ENCODE measurements at places on chromosomes 3 and 15. TPM values are rescaled to one million over a fixed set of nuclear protein-coding genes. Genes with fewer than 3 reads are reported as not detected.

Gene GHSR
- not detected for total RNA-seq

Gene NOX5
- total RNA-seq = not detected

Gene IL17RD
- total RNA-seq = 4.4 TPM

Gene CCDC80
- 32.2 TPM for total RNA-seq

Gene HRG
- not detected for total RNA-seq

Gene C3orf49
- total RNA-seq = not detected

Gene IP6K2
- total RNA-seq = 267 TPM

Gene CHRNA7
- total RNA-seq = 1.6 TPM

Gene CFAP92
- total RNA-seq = 0.11 TPM

Gene LDHAL6B
- total RNA-seq = not detected

Gene TRH
- total RNA-seq = not detected

Gene CCDC54
- not detected for total RNA-seq

Gene ECE2
- total RNA-seq = not detected

Gene CYFIP1
- 98.5 TPM for total RNA-seq

Gene CFAP20DC
- 1.1 TPM for total RNA-seq

Gene ANKUB1
- total RNA-seq = not detected

Gene GOLGA8K
- total RNA-seq = 0.76 TPM

Gene GPR62
- not detected for total RNA-seq

Gene SPG11
- 65.1 TPM for total RNA-seq

Gene ALPK3
- total RNA-seq = 0.42 TPM
